RPMI7951 (cell line): ENCODE measurements at places on chromosomes 5 and 9. TPM values are rescaled to one million over a fixed set of nuclear protein-coding genes. Genes with fewer than 3 reads are reported as not detected.

Gene FGF10
- total RNA-seq: not detected in 2 replicates

Gene SLC46A2
- total RNA-seq: not detected in 2 replicates

- DNase-seq: no peak
Observed at GRCh38 chr9:20702570-20702969, 18.5 kb downstream of the FOCAD start.

GRCh38 chr9:79764374-79764773, 192.6 kb downstream of the TLE4 start:
- DNase-seq: peak; percentile 97

GRCh38 chr5:102651466-102651865, 103.6 kb upstream of the PAM start:
- DNase-seq: peak; percentile 60

- DNase-seq: no peak
Observed at GRCh38 chr9:4984171-4984620, 876 bp upstream of the JAK2 start.
